ENCODE measurements at places on chromosomes 13 and 19.

DNA sequence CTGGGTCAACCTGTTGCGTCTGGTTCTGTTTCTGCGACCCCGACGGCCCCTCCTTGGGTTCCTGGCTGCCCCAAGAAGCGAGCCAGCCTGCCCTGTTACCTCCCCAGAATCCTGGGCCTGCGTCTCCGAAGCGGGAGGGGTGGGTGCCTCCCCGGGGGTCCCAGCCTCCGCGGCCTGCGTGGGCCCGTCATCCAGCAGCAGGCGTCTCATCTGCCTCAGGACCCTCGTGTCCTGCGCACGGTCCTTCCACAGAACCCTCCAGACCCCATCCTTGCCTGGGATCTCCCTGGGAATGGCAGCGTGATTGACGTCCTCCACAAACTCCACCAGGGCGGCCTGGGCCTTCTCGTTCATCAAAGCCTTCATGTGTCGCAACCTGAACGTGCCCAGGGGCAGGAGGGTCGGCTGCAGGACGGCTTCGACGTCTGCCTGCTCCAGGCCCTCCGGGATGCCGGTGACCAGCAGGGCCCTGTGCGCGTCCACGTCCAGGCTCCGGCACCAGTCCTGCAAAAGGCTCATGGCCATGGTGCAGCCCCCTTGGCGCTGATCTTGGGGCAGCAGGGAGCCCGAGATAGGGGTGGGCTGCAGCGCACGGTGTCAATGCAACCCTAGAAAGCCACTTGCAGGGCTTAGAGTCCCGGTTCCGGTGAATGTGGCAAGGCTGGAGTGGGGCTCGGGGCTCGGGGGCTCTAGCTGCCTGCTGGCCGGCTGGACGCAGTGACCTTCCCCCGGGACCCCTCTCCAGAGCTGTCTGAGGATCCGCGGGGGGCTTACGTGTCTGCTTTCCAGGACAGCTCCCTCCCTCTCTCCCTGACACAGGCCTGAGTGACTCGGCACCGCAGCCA, 504 bp downstream of the PNMA8B start:
- H3K27me3 ChIP-seq = no peaks in the 10 kb centered on the region
- peak overlapping the region; percentile 42 for H3K4me3 ChIP-seq
- no peaks in the 10 kb centered on the region for H3K36me3 ChIP-seq
- H3K27ac ChIP-seq = no peak overlapping the region

GRCh38 chr19:52922841-52923777, at the start of gene ZNF888:
Gene ZNF888, minus strand, starts transcription at chr19:52923428. Its CDS starts 5,555 bp downstream, at chr19:52917873.
- peak; percentile 94 for DNase-seq
- H3K36me3 ChIP-seq = no peaks in the 10 kb centered on the region
- H3K27me3 ChIP-seq = no peaks in the 10 kb centered on the region
- no peaks in the 10 kb centered on the region for H3K4me1 ChIP-seq
- peak within 1 kb of the TSS; percentile 77 for H3K27ac ChIP-seq
- peak within 1 kb of the TSS; percentile 56 for H3K4me3 ChIP-seq

DNA sequence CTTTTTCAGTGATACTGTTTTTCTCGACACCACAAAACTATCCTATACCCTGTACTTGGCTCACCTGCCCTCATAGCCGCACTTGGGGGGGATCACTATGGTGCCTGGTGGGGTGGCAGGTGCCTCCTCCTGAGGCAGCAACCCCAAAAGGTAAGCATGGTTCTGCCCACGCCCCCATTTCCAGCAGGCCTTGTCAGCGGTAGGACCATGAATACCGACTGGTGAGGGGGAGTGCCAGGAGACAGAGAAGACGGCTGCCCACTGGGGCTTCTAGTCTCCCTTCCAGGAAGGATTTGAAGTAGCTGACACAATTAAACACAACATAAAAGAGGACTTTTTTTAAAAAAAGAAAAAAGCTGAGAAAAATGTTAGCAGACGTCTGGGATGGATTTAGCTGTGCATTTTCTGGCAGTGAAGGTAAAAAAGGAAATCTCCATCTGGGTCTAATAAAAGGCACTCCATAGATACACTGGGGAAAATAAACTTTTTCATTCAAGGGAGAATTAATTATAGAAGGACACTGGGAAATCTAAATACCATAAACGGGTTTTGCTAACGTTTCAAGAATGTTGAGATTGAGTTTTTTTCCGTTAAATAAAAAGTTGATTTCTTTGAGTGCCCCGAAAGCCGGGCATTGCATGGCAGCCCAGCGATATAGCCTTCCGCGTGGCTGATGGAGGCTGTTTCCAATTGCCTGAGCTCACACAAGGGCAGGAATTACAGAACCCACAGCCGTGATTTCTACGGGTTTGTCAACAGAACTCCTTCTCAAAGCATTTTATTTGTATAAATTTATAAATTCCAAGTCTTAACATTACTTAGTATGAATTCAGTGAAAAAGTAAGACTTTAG, 45.1 kb downstream of the ATP11A start:
- no peak overlapping the region for H3K4me3 ChIP-seq
- no peak overlapping the region for H3K27ac ChIP-seq
- DNase-seq = no peak
- H3K4me1 ChIP-seq = no peaks in the 10 kb centered on the region
- no peaks in the 10 kb centered on the region for H3K36me3 ChIP-seq
- H3K27me3 ChIP-seq = no peaks in the 10 kb centered on the region

DNA sequence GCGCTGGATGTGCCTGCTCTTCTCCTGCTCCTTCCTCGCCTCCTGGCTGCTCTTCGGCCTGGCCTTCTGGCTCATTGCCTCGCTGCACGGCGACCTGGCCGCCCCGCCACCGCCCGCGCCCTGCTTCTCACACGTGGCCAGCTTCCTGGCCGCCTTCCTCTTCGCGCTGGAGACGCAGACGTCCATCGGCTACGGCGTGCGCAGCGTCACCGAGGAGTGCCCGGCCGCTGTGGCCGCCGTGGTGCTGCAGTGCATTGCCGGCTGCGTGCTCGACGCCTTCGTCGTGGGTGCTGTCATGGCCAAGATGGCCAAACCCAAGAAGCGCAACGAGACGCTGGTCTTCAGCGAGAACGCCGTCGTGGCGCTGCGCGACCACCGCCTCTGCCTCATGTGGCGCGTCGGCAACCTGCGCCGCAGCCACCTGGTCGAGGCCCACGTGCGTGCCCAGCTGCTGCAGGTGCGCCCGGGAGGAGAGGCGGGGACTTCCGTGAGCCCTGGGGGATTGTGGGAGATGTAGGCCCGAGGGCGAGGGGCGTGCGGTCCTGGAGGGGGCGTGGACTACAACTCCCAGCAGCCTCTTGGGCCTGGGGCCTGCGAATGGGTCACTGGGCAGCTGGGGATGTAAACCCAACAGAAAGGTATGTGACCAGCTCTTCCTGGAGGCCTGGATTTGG, 6.7 kb downstream of the KCNJ14 start:
- peak; percentile 61 for DNase-seq
- H3K4me3 ChIP-seq = no peak overlapping the region
- H3K27ac ChIP-seq = no peak overlapping the region
- H3K27me3 ChIP-seq = no peaks in the 10 kb centered on the region

DNA sequence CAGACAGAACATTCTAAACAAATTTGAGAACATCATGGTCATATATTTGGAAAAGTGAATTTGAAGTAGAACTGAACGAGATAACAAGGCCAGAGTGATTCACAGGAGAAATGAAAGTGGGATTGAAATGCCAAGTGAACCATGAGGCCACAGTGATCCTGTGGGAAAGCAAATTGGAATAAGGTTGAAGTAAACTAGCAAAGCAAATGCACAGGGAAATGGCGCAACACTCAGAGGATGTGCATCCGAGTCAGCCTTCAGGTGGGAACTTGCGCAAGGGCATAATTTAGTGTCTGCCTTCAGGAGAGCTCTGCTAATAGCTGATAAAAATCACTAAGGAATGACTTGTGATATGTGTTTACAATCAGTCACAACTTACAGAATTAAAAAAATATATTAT, 696.6 kb downstream of the LIG4 start:
- H3K4me1 ChIP-seq = no peaks in the 10 kb centered on the region
- H3K4me3 ChIP-seq = no peak overlapping the region
- no peaks in the 10 kb centered on the region for H3K27me3 ChIP-seq

GRCh38 chr13:32019612-32020233, 11.9 kb upstream of the FRY start:
- no peak overlapping the region for H3K4me3 ChIP-seq
- no peaks in the 10 kb centered on the region for H3K27me3 ChIP-seq
- DNase-seq = no peak
- H3K36me3 ChIP-seq = no peaks in the 10 kb centered on the region
- H3K27ac ChIP-seq = no peak overlapping the region
- no peaks in the 10 kb centered on the region for H3K4me1 ChIP-seq

DNA sequence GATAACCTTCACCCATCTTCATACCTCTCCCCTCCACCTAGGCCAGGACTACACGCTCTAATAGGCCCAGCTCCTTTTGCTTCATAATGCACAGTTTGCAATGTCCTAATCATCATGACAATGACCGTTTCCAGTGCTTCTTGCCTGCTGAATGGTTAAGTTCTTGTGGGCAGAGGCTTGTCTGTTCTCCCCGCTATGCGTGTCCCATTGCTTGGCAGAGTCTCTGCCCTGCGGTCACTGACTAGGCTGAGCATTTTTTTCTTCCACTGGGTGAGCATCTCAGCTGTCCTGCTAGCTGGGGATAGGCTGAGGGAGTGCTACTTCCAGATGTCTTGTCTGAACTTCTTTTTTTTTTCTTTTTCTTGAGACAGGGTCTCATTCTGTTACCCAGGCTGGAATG, 314.7 kb downstream of the UQCRFS1 start:
- H3K27me3 ChIP-seq = no peaks in the 10 kb centered on the region
- no peak overlapping the region for H3K27ac ChIP-seq
- H3K4me3 ChIP-seq = no peak overlapping the region
- no peak for DNase-seq
- no peaks in the 10 kb centered on the region for H3K36me3 ChIP-seq

- H3K27ac ChIP-seq = no peak overlapping the region
- no peaks in the 10 kb centered on the region for H3K27me3 ChIP-seq
- DNase-seq = no peak
- H3K4me3 ChIP-seq = no peak overlapping the region
- H3K4me1 ChIP-seq = no peaks in the 10 kb centered on the region
- no peaks in the 10 kb centered on the region for H3K36me3 ChIP-seq
Measured at GRCh38 chr19:49848938-49849337, 2.0 kb upstream of the PTOV1 start.

DNA sequence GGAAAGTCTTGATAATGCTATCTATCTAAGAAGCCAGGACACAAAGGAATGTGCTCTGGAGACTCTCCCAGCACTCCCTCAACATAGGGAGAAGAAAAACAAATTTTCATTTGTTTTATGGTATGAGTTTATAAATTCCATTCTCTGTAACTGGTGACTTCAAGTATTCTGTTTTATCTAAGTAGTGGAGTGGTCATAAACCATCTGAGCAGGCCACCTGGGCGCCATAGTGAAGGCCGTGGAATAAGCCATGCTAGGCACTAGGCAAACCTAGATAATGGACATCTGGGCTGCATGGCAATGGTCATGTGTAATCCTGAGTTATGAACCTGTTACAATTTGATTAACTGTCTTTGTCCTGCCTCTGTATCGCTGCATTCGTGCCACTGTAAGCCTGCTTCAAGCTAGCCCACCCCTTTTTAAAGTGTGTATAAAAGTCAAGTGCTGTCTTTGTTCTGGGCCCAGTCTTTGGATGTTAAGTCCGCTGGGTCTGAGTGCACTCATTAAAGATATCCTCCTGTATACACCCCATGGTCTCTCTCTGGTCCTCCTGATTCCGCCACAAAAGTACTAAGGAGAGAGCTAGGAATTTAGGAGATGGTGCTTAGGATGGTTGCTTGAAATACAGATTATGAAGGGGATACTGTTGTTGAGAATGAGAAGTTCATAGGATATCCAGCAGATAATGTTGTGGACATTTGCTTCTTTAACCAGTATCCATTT, 13.2 kb downstream of the GTF2F2 start:
- no peak overlapping the region for H3K4me3 ChIP-seq
- no peaks in the 10 kb centered on the region for H3K27me3 ChIP-seq
- no peak overlapping the region for H3K27ac ChIP-seq
- H3K36me3 ChIP-seq = no peaks in the 10 kb centered on the region
- DNase-seq = no peak

DNA sequence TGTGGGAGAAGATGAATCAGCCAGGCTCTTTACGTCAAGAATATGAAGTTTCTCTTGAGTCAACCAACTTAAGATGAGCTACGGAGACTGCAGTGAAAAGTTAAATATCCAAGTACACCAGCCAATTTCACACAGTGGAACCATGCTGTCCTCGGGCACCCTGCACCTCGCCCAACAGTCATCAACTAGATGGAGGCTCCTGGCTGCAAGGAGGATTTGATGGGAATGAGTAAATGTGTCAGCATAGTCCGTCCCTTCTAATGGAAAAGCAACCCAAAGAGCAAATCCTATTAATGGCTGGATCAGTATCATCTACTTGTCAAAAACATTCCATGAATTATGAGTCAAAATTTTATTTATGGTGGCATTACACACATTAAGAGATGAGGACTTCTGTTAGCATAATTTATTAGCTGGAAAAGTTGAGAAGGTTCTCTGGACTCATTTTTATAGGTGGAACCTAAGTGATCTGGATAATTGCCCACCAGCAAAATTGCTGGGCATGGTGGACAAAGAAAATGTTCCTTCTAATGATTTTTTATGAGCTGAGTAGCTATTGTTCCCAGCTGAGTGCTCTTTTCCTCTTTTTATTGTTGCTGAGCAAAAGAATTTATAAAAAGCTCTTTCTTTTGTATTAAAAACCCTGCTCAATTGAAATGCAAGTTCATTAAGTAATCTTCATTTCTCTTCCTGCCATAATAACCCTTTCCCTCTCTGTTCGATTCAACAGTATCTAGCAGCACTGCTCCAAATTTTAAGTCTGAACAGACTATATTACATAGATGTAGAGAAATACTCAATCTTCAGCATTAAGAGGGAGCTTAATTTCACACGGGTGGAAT, 88.4 kb downstream of the DNAJC15 start:
- no peaks in the 10 kb centered on the region for H3K27me3 ChIP-seq
- no peak overlapping the region for H3K27ac ChIP-seq
- H3K36me3 ChIP-seq = no peaks in the 10 kb centered on the region
- H3K4me1 ChIP-seq = no peaks in the 10 kb centered on the region
- H3K4me3 ChIP-seq = no peak overlapping the region

- no peak overlapping the region for H3K4me3 ChIP-seq
- H3K36me3 ChIP-seq = no peaks in the 10 kb centered on the region
- no peaks in the 10 kb centered on the region for H3K4me1 ChIP-seq
- H3K27me3 ChIP-seq = no peaks in the 10 kb centered on the region
Measured at GRCh38 chr13:73913751-73914518, 220.3 kb downstream of the KLF12 start.

- DNase-seq = peak; percentile 95
- H3K36me3 ChIP-seq = no peaks in the 10 kb centered on the region
- peak overlapping the region; percentile 80 for H3K27ac ChIP-seq
- H3K4me1 ChIP-seq = peaks cover 21% of the 10 kb centered on the region
- no peaks in the 10 kb centered on the region for H3K27me3 ChIP-seq
- no peak overlapping the region for H3K4me3 ChIP-seq
Measured at GRCh38 chr13:113837560-113838355, 26.1 kb downstream of the GAS6 start.

- no peaks in the 10 kb centered on the region for H3K27me3 ChIP-seq
- H3K27ac ChIP-seq = no peak overlapping the region
- no peak overlapping the region for H3K4me3 ChIP-seq
- H3K4me1 ChIP-seq = no peaks in the 10 kb centered on the region
- DNase-seq = no peak
- H3K36me3 ChIP-seq = no peaks in the 10 kb centered on the region
Measured at GRCh38 chr13:105678072-105678471, 857.4 kb downstream of the EFNB2 start.

GRCh38 chr19:7386308-7386707, 37.6 kb downstream of the ARHGEF18 start:
- H3K4me1 ChIP-seq = peaks cover 14% of the 10 kb centered on the region
- H3K27ac ChIP-seq = no peak overlapping the region
- no peaks in the 10 kb centered on the region for H3K27me3 ChIP-seq
- no peaks in the 10 kb centered on the region for H3K36me3 ChIP-seq
- H3K4me3 ChIP-seq = no peak overlapping the region

- H3K36me3 ChIP-seq = no peaks in the 10 kb centered on the region
- H3K27me3 ChIP-seq = no peaks in the 10 kb centered on the region
- H3K27ac ChIP-seq = no peak overlapping the region
- H3K4me3 ChIP-seq = no peak overlapping the region
Measured at GRCh38 chr13:29379865-29380264, 215.6 kb downstream of the SLC7A1 start.
